NCI-H1105 (cell line): ENCODE measurements at places on chromosomes 13 and 19.

DNA sequence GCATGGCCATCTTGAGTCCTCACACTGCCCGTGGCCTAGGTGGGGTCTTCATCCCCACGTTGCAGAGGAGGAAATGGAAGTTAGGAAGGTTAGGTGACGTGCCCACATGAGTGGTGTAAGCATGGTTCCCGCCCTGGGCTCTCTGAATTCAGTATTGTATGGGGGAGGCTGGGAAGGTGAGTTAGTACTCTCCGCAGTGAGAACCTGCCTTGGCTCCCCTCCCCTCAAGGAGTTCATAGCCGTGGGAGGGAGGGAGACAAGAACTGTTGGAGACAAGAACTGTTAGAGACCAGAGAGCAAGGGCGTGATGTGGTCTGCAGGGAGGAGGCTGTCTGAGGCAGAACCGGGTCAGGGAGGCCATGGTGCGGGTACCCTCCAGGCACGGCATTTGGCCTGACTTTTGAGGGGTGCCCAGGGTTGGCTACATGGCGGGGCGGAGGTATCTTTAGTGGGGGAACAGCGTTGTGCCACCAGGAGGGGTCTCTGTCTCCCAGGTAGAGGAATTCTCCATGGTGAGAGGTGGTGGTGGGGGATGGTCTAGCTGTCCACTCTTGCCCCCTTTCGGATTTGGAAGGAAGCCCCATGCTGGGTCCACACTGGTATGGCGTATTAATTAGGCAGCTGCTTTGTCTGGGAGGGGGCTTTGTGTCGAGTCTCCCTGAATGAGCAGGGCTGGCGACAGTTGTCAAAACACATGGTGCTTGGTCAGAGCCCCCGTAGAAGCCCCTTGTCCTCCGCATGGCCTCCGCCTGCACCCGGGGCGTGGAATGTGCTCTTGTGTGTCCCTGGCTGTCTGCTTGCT is 45.8 kb downstream of the CAPN12 start:
- DNase-seq = no peak

DNA sequence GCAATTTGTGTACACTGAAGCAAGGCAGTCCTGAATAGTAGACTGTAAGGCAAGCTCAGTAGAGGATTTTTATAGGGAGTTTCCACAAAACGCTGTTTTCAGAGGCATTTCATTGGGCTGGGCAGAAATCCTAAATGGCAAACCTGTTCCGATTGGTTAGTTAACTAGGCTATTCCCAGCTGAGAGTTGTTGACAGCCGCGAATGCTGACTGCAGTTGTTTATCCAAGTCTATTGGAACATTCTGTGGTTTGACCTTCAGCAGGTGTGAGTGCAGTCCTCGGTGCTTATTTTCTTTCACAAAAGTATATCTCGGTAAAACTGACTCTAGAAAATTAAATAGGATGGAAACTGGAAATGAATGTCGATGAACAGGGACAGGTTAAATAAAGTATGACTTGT is 45.4 kb downstream of the TPT1 start:
- no peak for DNase-seq

- no peak for DNase-seq
Observed at GRCh38 chr13:93284064-93284463, 57.5 kb downstream of the GPC6 start.

- DNase-seq = no peak
Observed at GRCh38 chr19:6587093-6587820, 3.7 kb downstream of the CD70 start.
